Stimulated activated CD8-positive, alpha-beta memory T cell treated with anti-CD3 and anti-CD28 coated beads, Interleukin-4, amount 100 ng/mL, for 48 hours (primary cell): ENCODE measurements at places on chromosomes 16 and 17.

DNA sequence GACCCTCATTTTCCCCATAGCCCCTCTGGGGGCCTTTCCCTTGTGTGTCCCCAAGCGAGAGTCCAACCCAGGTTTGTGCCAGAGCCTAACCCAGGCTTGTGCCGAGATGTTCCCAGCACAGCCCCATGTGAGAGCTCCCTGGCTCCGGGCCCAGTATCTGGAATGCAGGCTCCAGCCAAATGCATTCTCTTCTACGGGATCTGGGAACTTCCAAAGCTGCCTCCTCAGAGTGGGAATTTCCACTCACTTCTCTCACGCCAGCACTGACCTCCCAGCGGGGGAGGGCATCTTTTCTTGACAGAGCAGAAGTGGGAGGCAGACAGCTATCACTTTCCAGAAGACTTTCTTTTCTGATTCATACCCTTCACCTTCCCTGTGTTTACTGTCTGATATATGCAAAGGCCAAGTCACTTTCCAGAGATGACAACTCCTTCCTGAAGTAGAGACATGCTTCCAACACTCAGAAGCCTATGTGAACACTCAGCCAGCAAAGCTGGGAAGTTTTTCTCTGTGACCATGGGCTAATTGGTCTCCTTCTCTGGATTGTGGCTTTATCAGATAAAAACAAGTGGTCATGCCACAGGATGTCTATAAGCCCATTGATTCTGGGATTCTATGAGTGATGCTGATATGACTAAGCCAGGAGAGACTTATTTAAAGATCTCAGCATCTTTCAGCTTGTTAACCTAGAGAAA lies 2.5 kb upstream of the CCL2 start:
- no peak for DNase-seq

- DNase-seq: no peak
Measured at GRCh38 chr16:49590166-49590871, 216.7 kb downstream of the C16orf78 start.

DNA sequence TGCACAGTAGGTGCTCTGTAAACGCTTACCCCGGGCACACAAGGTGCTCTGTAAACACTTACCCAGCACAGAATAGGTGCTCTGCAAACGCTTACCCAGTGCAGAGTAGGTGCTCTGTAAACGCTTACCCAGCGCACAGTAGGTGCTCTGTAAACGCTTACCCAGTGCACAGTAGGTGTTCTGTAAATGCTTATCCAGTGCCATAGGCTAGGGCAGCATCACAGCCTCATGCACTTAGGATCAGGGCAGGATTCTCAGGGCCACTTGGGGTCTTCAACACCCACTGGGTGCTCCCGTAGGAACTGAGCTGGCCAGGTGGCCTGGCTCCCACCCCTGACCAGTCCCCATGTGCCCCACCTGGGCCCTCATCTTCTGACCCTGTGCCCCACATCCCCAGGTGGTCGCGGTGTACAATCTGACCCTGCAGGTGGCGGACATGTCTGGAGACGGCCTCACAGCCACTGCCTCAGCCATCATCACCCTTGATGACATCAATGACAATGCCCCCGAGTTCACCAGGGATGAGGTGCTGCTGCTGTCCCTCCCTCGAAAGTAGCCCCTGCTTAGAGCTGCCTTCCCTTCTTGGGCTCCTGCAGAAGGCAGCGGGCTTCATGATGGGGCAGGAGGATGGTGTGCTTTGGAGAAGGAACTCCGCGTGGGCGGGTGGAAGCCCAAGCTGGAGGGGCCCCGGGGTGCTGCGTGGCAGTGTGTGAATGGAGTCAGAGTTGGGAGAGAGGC lies 13.1 kb downstream of the SLC22A31 start:
- DNase-seq: peak; percentile 55

DNA sequence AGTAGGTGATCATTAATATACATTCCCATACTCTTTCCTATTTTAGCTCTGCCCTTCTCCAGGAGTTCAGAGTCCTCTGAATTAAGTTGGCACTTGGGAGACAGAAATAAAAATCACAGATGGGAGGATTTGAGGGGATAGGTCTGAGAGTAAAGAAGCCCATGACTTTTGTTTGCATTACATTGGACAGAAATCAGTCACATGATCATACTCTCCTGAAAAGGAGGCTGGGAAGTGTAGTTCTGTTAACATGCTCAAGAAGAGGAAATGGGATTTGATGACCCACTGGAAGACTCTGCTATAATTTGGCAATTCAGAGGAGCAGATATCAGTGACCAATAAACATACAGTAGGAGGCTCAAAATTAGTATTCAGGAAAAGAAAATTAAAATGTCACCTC lies 674.9 kb upstream of the C16orf82 start:
- no peak for DNase-seq

- DNase-seq: no peak
Measured at GRCh38 chr17:60745544-60745943, 67.9 kb downstream of the BCAS3 start.

GRCh38 chr17:32870027-32870670 lies 6.8 kb downstream of the MYO1D start:
- DNase-seq: no peak

DNA sequence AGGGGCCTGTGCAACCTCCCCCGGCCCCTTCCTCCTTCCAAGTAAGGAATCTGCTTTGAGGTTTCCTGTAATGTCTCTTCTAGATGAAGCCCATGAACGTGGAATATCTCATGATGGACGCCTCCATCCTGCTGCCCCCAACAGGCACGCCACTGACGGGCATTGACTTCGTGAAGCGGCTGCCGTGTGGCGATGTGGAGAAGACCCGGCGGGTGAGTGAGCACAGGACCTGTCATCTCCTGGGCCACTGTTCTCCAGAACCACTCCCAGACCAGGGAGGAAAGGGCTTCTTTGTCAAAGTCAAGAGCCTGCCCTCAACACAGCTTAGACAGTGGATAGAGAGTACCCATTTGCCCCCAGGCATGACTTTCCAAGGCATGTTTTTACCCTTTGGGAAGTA lies 107.1 kb downstream of the CLEC16A start:
- DNase-seq: no peak

- DNase-seq: no peak
Measured at GRCh38 chr16:200388-200787, 20.1 kb downstream of the HBQ1 start.

DNA sequence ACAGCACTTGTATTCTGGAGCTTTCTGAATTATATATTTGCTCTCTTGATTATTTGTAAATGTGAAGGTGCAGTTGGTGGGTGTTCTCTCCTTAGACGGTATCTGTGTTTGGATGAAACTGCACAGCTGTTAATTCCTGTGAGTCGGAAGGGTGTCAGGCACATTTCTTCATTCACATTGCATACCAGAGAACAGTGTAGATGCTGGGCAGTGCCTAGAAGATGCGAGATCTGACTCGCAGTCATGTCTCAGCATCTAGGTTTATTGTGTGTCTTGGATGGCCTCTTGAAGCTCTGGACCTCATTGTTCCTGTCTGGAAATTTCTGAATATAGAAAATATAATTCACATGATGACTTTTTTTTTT lies 61.2 kb downstream of the CLEC16A start:
- DNase-seq: no peak
